ENCODE measurements at places on chromosomes 12 and 14.
A peak's percentile ranks its signal among the peaks of the same experiment; 100 is the strongest.

GRCh38 chr14:58484176-58484575 is 56.7 kb downstream of the KIAA0586 start:
- DNase-seq: no peak

GRCh38 chr12:118328486-118329330 is 44.0 kb downstream of the TAOK3 start:
- DNase-seq: peak; percentile 79

DNA sequence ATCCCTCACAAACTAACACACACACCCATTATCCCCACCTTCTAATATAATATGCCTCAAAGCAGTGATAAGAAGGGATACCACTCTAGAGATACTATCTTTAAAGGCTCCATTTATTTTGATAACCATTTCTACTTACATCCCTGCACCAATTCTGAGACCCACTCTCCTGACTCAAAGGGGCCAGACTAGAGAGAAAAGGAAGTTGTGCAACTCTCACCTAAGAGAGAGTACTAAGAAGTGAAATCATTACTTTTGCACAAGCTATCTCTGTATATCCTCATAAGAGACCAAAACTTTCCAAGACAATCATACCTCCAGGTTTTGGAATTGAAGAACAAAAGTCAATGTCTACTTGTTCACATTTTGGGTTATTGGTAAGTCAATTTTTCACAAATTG is 45.4 kb upstream of the USP15 start:
- peak; percentile 83 for DNase-seq

GRCh38 chr14:101336183-101336582 is 225.1 kb upstream of the DIO3 start:
- no peak for DNase-seq

DNA sequence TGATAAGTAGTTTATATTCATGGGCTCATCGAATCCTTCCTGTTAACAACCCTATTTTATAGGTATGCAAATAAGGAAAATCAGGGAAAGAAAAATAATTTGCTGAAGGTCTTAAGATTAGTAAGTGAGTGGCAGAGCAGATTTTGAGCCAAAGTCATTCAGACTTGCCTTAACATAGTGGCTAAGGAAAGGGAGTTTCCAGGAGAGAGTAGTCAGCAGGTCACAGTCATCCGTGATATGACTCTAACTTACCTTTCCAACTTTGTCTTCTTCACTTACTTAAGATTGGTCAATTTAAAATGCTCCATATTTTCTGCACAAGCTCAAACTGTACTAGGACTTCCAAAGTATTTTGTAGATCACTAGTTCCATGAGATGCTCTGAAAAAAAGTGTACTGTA is 46.6 kb downstream of the AKAP6 start:
- DNase-seq: no peak

- DNase-seq: no peak
These were observed 198.1 kb downstream of the ERC1 start for GRCh38 chr12:1189163-1189562.

GRCh38 chr14:103488071-103488470 is 34.6 kb downstream of the CKB start:
- no peak for DNase-seq

DNA sequence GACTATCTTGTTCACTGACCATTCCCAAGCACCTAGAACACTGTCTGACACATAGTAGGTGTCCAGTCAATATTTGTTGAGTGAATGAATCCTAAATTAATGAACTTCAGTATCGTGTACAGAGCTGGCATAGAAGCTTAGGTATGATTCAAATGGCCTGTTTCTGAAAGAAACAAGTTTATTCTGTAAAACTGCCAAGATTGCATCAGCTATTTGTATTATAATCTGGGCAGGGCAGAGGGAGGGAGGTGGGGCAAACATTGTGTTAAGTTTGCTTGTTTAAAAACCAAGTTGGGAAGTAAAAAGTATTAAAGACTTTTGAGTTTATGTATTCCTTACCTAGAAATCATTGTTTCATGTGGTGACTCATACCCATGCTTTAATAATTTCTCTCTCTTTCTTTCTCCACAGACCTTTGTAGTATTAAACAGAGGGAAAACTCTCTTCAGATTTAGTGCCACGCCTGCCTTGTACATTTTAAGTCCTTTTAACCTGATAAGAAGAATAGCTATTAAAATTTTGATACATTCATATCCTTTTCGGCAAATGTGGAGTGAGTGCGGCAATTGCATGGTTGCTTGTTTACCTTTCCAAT is 92.8 kb downstream of the SCN8A start:
- no peak for DNase-seq

GRCh38 chr14:98408713-98409112 is 863.3 kb downstream of the BCL11B start:
- DNase-seq: no peak

GRCh38 chr12:128619263-128619662 is 204.5 kb downstream of the SLC15A4 start:
- no peak for DNase-seq

- no peak for DNase-seq
These were observed 230.3 kb downstream of the BCAT1 start for GRCh38 chr12:24718617-24719016.

DNA sequence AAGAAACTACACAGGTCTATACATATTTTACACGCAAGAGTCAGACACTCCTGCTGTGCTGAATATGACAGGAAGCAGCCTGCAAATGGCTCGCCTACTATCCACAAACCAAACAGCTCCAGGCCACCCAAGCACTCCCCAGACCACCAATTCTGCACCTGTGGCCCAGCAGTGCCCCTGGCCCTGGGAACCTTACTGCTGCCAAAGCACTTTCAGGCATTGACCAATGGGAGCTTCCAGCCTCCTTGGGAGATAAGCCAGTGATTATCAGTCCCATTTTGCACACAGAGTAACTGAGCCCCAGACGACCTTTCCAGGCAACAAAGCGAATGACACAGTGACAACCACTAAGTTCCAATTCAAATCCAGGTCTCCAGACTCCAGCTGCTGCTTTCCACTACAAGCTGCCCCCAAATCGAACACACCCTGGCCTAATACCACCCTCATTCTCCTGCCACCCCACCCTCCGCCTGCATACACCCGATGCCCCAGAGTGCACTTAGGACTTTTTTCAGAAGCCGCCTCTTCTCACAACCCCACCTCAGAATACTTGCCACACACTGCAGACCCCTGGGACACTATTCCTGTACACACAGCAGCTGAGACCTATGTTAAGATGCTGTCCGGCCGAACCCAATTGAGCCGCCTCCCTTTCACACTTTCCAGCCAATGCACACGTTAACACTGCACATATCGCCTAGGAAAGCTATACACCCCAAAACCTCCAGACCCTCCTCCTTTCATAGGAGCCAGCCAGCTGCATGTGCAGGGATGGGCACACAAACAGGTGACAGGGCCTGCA is 126.1 kb upstream of the PRMT8 start:
- no peak for DNase-seq

- DNase-seq: no peak
These were observed 17.2 kb upstream of the HECTD1 start for GRCh38 chr14:31224808-31225207.

DNA sequence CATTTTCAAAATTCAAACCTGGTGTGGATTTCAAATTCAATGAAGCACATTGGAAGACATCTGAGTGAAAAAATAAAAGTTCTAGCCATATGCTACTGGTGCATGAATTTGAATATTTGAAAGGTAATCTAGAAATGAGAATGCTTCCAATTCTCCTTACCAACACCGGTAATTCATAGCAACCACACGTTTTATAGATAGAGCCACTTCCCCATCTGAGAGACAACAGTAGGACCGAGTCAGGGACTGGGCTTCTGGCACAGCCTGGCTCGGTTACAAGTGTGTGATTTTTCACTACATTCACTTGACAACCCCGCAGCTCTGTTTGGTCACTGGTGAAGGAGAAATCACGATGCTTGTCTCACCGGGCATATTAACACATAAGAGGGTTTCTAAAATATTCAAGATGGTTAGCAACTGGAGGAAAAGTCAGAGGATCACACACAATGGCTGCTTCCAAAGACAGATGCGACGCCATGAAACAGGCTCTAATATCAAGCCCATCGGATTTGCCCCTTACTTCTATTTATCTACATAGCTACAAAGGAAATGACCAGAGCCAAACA is 86.5 kb upstream of the FOXN3 start:
- DNase-seq: peak; percentile 30

DNA sequence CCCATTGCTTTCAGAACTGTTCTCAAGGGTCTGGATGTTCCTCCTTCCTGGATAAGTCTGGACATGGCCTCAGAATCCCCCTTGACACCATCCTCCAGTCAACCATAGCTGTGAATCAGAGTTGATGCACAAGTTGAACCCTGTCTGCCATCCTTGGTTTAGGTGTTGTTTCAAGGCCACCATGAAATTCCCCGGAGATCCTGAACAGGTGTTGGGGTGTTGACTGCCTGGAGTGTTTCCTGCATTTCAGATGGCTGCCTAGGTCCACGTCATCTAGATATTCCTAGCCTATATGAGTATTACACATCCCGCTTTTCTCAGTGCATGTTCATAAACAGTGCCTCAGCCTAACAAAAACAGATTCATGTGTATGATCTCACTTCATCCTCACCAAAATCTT is 86.7 kb upstream of the PWP1 start:
- DNase-seq: no peak

All from NB4 (cell line).